Muscle of arm (tissue), 14 donors: ENCODE measurements at places on chromosomes 13 and 19. TPM values are rescaled to one million over a fixed set of nuclear protein-coding genes. Genes with fewer than 3 reads are reported as not detected.

The ZNF121 gene
- polyA plus RNA-seq = 19.3 TPM

The ARL11 gene
- polyA plus RNA-seq = 0.38 TPM

The FCAR gene
- not detected for polyA plus RNA-seq

The TMEM255B gene
- not detected for polyA plus RNA-seq

The FPR1 gene
- polyA plus RNA-seq = not detected

The SRRM5 gene
- 0.10 TPM for polyA plus RNA-seq

The RFPL4AL1 gene
- polyA plus RNA-seq = not detected

The URAD gene
- polyA plus RNA-seq = not detected

The PLVAP gene
- 57.2 TPM for polyA plus RNA-seq

The SIGLEC10 gene
- not detected for polyA plus RNA-seq

The CEACAM3 gene
- 0.48 TPM for polyA plus RNA-seq
